ENCODE measurements at places on chromosomes 2 and 18. TPM values are rescaled to one million over a fixed set of nuclear protein-coding genes. Genes with fewer than 3 reads are reported as not detected.

SERPINB13 gene
- 131 TPM for total RNA-seq

MFSD2B gene
- total RNA-seq, result not detected

DNA sequence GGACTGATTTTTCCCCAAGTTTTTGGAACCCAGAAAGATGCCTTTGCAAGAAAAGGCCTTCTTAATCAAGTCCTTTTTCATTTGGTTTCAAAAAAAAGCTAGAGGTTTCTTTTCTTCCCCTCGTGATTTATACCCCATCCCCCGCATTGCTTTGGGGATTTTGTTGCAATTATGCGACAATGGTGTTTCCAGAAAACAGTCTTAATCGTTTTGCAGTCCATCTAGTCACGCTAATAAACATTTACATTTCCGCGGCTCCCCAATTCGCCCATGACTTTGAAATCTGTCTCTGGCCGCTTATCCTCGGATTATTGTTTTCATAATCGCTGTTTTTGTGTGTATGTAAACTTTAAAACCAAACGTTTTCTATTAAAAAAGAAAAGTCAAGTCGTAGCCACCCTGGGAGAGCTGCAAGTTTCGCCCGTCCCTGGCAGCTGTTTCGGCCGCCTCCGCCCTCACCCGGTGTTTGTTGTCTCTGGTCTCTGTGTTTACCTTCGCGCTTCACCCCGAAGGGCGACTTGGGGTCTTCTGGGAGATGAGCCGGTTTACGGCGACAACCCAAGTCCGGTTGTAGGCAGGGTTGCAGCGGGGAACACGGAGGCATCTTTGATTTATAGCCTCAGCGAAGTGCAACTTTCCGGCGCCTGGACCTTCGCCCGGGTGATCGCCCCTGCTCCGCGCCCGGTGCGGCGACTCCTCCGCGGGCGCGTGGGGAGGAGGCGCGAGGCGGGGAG lies 667 bp downstream of the SP9 start:
- no peaks in the 10 kb centered on the region for H3K36me3 ChIP-seq
- peak overlapping the region; percentile 28 for H3K4me3 ChIP-seq
- H3K27me3 ChIP-seq, result peaks cover 20% of the 10 kb centered on the region
- H3K4me1 ChIP-seq, result peaks cover 47% of the 10 kb centered on the region
- no peak for DNase-seq

- no peak for DNase-seq
- no peaks in the 10 kb centered on the region for H3K27me3 ChIP-seq
- H3K36me3 ChIP-seq, result no peaks in the 10 kb centered on the region
- no peak overlapping the region for H3K27ac ChIP-seq
- no peak overlapping the region for H3K4me3 ChIP-seq
- no peaks in the 10 kb centered on the region for H3K4me1 ChIP-seq
These were observed 335.1 kb downstream of the METTL4 start for GRCh38 chr18:2236232-2236631.

DNA sequence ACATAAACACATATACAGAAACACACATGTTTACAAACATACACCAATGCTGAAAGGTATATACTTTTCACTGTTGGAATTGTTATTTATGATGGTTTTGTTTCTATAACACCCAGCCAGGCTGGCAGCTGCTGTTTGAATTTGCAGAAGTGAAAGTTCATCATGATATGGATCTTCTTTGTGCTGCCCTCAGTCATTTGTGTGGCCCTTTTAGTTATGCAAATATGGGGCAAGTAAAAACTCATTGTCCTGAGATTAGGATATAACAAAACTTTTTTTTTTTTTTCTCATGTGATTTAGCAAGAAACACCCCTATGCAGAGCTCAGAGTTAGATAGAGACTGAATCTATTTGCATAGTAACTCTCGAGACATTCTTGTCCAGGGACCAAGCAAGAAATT lies 714.1 kb downstream of the KCNJ3 start:
- H3K36me3 ChIP-seq, result no peaks in the 10 kb centered on the region
- no peaks in the 10 kb centered on the region for H3K4me1 ChIP-seq
- H3K27ac ChIP-seq, result no peak overlapping the region
- no peak for DNase-seq
- H3K4me3 ChIP-seq, result no peak overlapping the region

- DNase-seq, result no peak
- peak overlapping the region; percentile 81 for H3K27ac ChIP-seq
- H3K4me1 ChIP-seq, result peaks cover 53% of the 10 kb centered on the region
- H3K4me3 ChIP-seq, result no peak overlapping the region
These were observed 6.9 kb downstream of the BOK start for GRCh38 chr2:241565411-241565810.

Measured in vagina (tissue), 2 donors.